ENCODE measurements at places on chromosomes 1 and 21.

GRCh38 chr21:8993943-8994639, 1527.3 kb upstream of the TPTE start:
- no peak for DNase-seq

DNA sequence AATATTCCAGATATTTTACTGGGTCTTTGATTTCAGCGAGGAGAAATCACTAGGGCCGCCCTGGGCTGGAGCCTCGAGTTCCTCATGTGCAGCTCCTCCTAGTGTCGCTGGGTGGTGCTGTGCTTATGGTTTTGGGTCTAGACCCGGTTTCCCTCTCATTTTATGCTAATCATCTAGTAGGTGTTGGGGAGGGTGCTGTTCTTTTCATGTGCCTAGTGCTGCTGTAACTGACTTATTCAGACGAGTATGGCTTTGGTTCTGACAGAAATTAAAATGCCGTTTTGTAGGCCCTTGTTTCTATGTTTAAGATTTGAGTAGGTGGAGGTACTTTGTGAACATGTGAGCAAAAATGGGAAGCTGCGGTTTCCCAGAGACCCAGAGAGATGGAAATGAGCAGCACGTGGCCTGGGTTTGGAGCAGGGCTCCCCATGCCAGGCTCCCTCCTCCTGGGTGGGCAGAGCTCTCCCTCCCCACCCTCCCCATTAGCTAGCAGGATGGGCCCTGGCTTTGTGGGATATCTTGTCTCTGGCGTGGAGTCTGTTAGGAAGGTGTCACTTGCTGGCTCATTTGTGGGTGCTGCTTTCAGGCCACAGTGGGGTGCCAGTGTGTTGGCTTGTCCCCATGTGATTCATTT, 74.0 kb upstream of the GPR88 start:
- DNase-seq: peak; percentile 36

DNA sequence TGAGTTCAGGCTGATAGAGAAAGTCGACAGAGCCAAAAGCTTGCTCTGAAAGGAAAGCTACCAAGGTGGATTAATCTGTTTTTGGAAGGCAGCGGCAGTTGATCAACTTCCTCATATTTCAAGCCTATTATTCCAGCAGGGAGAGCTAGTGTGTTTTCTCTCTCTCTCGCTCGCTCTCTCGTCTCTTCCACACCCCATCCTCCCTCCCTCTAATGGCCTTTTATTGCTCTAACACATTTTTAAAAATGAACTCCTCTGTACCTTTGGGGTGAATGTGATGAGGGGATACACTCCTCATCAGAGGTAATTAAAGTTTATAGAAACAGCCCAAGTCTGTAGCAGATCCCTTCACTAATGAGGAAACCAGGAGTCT, 126.4 kb downstream of the CLIC6 start:
- no peak for DNase-seq

DNA sequence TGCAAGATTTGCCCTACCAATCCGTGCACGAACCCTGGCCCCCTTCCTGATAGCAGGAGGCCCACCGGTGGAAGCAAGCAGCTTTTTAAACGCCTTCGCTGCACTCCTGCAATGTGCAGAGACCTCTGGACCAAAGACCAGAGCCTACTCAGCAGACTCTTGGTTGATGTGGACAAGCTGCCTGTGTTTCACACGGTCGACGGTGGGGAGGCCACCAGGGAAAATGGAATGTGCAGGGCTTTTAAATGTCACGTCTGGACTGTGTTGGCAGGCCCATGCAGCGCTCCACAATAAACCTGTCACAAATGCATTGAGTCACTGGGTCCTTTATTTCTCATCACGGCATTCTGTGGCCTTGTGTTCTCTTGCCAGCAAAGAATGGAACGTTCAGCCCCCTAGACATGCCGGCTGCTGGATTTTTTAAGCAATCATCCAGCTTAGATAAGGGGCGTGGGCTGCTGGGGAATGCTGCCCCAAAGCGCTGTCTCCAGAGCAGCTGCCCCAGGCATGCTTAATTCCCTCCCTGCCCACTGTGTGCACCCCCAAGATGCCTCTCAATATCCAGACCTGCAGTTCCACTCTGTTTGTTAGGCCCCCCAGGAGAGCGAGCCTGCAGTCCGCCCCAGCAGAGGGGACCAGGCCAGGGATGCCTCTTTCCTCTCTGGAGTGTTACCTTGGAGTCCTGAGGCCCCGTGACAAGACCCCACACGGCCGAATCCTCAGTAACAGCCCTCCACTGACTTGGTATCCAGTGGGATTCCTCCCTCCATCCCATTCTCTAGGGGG, 71.3 kb downstream of the ATP5PO start:
- DNase-seq: no peak

DNA sequence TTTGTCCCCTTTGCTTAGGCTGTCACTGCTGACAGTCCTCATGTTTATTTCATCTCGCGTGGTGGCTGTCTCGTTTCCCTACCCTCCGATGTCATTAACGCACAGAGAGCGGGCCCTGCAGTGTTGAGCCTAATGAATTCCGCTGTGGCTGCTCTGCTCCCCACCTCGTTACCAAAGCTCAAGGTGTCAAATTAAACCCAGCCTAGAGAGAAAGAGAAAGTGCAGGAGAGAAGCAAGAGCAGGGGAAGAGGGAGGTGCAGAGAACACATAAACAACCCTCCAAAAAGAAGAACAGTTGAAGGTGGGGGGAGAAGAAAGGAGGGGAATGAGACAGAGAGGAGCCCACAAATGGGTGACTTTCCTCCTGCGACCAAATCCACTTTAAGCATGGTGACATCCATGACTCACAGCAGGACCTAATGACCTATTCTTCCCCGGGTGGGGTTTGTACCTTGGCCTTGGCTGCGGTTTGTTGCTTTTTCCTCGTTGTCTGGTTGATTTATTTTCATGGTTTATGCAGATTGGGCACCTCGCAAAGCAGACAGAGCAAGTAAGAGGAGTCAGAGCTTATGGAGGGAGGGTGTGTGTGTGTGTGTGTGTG, 92.5 kb downstream of the PBX1 start:
- peak; percentile 2 for DNase-seq

- DNase-seq: peak; percentile 11
These were observed 129.7 kb upstream of the FAM72C start for GRCh38 chr1:144101397-144102045.

DNA sequence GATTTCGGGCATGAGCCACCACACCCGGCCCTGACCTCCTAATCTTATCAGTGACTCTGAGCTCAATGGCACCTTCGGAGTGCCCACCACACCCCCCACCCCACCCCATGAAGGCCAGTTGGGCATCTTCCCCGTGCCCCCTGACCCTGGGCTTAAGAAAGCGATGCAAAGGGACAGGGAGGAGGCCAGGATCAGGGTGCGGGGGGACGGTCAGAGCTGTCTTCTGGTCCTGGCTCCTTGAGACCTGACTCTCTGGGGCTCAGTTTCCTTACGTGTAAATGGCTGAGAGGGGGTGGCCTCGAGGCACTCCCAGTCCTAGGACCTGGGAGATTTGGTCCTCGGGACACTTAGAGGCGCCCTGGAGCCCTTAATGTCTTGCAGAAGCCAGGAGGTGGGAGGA, 103.9 kb upstream of the VAMP3 start:
- no peak for DNase-seq

DNA sequence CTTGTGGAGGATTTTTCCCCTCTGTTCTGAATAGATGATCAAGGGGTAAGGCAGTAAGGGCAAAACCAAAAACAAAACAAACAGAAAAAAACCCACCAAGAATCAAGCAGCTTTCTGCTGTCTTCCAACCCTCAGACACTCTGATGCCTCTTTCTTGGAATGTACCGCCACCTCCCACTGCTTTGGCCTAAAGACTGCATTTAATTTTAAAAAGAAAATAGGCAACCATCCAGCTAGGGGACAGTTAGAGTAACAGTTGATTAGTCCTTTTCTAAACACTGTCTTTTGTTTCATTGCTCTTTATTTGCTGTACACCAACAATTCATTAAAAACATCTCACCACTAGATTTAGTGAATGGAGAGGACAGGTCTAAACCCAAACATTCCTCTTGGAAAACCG, 21.5 kb downstream of the WLS start:
- no peak for DNase-seq

DNA sequence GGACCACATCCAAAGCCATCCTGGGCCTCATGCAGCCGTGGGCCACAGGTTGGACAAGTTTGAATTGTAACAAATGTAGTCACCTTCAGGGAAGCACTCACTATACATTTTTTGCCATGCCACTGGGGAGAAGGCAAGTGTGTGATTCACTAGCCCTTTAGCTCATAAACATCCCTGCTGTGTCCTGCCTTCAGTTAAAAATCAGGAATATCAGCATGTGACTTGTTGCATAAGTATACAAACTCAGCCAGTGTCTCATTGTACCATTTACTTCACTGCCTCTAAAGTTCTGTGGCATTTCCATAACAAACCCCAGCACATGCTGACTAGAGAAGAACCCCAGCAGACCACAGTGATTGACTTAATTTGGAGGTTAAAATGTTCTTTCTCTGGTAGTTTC, 142.0 kb upstream of the C1orf105 start:
- DNase-seq: no peak

DNA sequence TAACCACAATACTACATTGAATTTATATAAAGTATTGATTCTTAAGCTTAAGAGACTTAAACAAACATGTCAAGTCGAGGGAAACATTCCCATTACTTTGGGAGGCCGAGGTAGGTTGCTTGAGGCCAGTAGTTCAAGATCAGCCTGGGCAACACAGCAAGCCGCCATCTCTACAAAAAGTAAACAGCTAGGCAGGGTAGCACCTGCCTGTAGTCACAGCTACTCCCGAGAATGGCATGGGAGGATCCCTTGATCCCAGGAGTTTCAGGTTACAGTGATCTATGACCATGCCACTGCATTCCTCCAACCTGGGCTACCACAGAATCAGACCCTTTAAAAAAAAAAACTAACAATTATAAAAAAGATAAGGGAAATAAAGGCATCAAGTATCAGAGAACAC, 50.4 kb downstream of the EIF4G3 start:
- DNase-seq: no peak

DNA sequence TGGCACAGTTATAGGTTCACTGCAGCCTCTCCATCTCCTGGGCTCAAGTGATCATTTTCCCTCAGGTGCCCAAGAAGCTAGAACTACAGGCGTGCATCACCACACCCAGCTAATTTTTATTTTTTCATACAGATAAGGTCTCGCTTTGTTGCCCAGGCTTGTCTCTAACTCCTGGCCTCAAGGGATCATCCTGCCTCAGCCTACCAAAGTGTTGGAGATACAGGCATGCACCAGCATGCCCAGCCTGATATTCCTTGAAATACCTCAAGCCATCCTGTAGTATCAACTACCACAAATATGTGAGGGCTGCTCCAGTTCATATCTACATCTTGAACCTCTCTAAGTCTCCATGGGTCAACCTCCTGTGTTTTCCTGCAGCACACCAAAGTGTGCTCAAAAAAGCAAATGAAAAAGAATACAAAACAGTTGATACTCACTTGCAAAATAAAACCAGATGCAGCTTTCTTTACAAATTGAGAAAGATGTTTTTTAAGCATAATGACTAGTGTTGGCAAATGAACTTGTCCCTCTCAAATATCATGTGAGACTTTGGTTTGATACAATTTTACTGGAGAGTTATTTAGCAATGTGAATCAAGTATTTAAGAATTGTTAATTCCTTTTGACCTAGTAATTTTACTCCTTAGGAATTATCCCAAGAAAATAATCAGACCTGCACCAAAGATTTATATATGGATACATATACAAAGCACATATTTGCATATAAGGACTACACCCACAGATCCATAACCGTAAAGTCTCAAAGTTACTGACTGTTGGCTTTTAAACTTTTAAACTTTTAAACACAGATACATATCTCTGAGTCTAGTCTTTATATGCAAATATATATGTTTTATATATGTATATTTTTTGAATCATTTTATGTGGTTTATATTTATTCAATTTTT, 197.7 kb downstream of the NRIP1 start:
- no peak for DNase-seq

DNA sequence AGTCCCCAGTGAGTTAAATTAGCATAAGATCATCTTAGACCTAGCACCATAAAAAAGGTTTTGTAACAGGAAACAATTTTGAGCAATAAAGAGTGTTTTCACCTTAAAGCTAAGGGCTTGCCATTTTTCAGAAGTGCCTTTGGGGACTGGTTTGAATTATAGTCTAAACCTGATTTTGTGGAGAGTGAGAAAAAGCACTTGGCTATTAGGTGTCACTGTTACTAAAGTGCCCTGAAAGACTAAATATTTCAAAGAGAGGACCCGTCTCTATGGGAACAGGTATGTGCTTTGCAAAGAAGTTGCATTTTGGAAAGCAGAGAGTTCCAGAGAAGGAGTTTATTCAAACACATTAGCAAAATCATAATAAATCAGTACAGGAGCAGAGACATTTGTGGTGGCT, 9.1 kb downstream of the NTNG1 start:
- DNase-seq: no peak

- no peak for DNase-seq
These were observed 41.2 kb downstream of the DMAP1 start for GRCh38 chr1:44254392-44254910.

- DNase-seq: no peak
These were observed 53.2 kb upstream of the CFAP126 start for GRCh38 chr1:161420763-161421455.

- peak; percentile 64 for DNase-seq
These were observed 21.1 kb downstream of the KIF17 start for GRCh38 chr1:20696397-20697333.

- no peak for DNase-seq
These were observed 76.0 kb upstream of the ZBTB40 start for GRCh38 chr1:22375601-22376000.

DNA sequence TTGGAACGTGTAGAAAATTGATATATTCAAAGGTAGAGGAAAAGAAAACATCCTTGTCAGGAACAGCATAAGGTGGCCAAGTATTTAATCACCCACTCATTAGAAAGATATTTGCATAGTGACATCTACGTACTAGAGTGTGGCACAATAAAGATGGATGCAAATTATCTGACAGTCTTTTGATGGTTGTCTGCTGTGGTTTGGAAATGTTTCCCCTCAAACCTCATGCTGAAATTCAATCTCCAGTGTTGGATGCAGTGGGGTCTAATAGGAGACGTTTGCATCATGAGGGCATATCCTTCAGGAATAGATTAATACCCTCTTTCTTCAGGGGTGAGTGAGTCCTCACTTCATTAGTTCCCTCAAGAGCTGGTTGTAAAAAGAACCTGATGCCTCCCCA, 34.1 kb upstream of the RUNX1 start:
- DNase-seq: no peak

- no peak for DNase-seq
These were observed 34.1 kb downstream of the TP53BP2 start for GRCh38 chr1:223811634-223812101.

- DNase-seq: no peak
These were observed 76.4 kb downstream of the ST3GAL3 start for GRCh38 chr1:43783671-43784205.

DNA sequence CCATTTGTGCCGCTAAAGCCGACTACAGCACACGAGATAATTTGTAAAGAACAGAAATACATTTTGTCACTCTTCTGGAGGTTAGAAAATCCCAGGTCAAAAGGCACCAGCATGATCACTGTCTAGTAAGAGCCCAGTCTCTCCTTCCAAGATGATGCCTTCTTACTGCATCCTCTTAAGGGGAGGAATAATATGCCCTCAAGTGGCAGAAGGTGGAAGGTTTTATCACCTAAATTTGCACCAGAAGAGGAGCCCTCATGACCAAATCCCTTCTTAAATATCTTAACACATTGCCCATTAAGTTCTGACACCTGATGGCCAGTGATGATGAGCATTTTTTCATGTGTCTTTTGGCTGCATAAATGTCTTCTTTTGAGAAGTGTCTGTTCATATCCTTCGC, 326.7 kb upstream of the RGS18 start:
- DNase-seq: no peak

GRCh38 chr1:151720974-151721787, at the start of gene RIIAD1:
Gene RIIAD1 (plus strand): TSS chr1:151721522. CDS start chr1:151721537, 15 bp downstream.
- DNase-seq: peak; percentile 31

All from CD8-positive, alpha-beta memory T cell (primary cell).